Activated CD8-positive, alpha-beta memory T cell treated with anti-CD3 and anti-CD28 coated beads for 1 hour (primary cell): ENCODE measurements at places on chromosomes 6 and 20.

DNA sequence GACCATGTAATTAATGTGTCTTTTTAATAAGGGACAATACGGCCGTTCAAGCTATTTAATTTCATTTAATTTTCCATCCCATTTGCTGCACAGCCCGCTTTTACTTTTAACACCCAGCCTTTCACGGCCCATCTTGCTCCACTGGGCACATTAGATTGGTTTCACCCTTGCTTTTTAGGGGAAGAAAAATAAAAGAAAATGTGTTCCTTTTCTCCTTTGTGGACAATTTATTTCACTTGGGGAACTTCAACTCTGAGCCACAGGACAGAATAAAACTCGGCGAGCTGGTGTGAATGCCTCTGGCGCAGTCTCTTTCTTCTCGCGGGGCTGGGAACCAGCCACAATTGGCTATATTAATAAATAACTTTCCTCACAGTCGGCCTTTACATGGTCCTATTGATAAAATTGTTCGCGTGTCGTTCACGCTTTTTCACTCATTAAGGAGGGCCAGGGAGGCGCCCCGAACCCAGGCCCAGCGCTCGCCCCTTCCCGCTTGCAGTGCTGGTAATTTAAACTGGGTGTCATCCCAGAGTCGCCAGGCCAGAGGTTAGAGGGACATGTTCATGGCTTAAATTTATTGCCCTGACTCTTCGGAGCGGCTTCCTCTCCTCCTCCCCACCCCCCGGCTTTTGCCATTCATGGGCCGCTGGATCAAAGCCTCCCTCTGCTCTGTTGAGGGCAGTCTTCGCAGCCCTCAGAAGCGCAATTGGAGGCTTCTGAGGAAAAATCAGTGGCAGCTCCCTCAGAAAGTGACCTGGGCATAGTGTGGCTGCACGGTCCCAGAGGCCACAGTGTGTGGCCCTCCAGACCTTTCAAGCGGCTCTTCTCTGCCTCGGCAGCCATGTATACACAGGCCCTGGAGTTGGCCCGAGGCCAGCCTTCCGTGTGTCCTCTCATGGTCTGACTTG, 2.2 kb upstream of the PRDM13 start:
- DNase-seq, result no peak

GRCh38 chr6:75946146-75946831, 126.2 kb downstream of the IMPG1 start:
- no peak for DNase-seq

DNA sequence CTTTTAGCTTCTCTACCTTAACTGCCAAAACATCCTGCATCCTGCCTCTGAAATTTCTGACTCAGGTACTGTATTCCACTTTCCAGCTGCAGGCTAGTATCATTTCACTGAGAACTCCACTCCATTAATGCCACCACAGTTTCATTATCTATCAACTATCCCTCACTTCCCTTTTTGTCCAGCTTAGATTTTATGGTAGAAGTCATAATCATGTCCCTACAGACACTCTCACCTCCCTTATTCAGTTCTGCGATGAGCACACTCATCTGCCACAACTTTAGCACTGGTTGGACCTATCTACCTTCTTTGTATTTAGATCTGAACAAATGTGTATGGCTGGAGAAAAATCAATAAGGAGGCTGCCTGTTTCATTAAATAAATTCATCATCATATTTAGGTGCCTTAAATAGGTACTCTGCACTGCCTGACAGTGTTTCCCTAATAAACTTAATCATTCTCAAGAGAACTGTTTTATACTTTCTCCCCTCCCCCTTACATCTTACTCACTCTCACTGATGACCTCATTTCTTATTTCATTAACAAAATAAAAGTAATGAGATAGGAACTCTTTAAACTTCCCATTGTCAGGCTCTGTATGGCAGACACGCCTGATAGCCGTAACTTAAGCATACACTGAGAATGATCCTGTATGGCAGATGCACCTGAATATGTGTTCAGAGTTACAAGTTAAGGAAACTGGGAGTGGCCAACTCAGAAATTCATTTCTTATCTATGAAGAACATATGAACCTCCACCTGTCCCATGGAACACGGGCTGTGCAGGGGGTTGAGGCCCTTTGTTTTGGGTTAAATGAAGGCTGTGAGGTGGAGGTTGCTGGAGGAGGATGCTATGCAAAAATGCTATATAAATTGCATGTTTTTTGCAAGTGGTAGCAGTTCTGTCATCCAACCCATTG, 95.3 kb upstream of the MAN1A1 start:
- no peak for DNase-seq

DNA sequence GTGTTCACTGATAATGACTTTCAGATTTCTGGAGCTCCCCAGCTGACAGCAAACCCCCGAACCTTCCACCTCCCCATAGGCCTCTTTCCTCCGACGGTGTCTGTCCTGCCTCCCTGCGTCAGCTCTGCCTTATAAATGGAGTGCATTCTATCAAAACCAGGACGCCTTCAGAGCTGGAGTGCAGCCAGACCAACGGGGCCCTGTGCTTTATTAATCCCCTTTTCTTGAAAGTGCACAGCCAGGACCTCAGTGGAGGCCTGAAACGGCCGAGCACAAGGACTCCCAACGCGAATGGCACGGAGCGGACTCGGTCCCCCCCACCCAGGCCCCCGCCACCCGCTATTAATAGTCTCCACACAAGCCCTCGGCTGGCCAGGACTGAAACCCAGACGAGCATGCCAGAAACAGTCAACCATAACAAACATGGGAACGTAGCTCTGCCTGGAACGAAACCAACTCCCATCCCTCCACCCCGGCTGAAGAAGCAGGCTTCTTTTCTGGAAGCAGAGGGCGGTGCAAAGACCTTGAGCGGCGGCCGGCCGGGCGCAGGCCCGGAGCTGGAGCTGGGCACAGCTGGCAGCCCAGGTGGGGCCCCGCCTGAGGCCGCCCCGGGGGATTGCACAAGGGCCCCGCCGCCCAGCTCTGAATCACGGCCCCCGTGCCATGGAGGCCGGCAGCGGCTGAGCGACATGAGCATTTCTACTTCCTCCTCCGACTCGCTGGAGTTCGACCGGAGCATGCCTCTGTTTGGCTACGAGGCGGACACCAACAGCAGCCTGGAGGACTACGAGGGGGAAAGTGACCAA, 42.3 kb upstream of the NAA20 start:
- DNase-seq, result no peak

- DNase-seq, result no peak
Measured at GRCh38 chr20:5309971-5310370, 6.8 kb downstream of the PROKR2 start.

DNA sequence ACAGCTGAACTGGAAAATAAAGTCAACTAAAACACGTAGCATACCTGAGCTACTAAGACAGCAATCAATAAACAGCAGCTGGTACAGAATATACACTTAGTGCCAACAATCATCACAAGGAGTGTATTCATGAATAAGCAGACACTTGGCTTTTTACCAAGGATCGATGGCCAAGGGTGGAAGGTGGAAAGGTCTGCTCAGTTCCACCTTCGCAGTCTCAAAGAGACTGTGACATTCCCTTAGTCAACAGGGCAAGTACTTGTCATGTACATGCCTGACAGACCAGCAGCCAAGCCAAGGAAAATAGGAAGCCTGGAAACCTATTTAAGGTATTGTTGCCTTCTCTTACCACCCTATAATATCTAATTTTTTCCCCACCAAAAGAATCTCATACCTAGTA, 21.4 kb downstream of the HBS1L start:
- no peak for DNase-seq

DNA sequence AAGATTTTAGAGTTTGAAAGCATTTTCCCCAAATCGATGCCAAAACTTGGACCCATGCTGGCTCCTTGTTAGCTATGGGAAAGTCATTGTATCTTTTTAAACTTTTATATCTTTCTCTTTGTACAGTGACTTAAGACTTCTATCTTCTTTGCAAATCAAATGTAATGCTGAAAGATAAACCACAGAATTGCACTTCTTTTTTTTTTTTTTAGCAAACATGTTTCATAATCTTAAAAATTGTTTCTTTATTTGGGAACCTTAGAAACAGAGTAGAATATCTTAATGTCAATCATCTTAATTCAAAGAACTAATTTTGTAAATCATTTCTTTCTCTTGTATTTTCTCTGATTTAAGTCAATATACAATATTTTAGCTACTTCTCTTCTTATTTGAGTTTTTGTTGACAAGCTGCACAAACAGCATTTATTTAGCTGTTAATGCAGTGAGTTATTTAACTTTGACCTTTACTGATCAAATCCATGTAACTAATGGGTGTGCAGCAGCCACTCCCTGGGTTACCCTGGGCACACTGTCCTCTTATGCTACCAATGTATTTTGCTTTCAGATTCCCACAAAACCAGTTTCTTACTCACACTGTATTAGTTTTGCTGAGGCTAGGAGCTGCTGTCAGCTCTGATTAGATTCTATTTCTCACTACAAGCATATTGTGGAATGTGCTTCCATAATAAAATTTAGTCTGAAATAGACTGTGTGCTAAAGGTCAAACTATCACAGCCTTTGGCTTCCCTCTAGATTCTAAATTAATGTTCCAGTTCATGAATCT, 279.6 kb downstream of the ADGB start:
- DNase-seq, result no peak
